ENCODE measurements at places on chromosomes 12 and 14. TPM values are rescaled to one million over a fixed set of nuclear protein-coding genes. Genes with fewer than 3 reads are reported as not detected.

KLRC2 gene
- 0.37 TPM for total RNA-seq

KRT2 gene
- total RNA-seq = not detected

SP1 gene
- 60.5 TPM for total RNA-seq

PPP1CC gene
- 203 TPM for total RNA-seq

CLBA1 gene
- 4.7 TPM for total RNA-seq

OVCH1 gene
- 0.37 TPM for total RNA-seq

KIF5A gene
- total RNA-seq = 1.5 TPM

TAS2R42 gene
- total RNA-seq = not detected

SLCO1A2 gene
- total RNA-seq = not detected

- DNase-seq = no peak
These were observed 481.4 kb upstream of the TMEM132C start for GRCh38 chr12:127785540-127785939.

GRCh38 chr12:1644534-1645438 is 15.8 kb downstream of the WNT5B start:
- DNase-seq = peak; percentile 80

DNA sequence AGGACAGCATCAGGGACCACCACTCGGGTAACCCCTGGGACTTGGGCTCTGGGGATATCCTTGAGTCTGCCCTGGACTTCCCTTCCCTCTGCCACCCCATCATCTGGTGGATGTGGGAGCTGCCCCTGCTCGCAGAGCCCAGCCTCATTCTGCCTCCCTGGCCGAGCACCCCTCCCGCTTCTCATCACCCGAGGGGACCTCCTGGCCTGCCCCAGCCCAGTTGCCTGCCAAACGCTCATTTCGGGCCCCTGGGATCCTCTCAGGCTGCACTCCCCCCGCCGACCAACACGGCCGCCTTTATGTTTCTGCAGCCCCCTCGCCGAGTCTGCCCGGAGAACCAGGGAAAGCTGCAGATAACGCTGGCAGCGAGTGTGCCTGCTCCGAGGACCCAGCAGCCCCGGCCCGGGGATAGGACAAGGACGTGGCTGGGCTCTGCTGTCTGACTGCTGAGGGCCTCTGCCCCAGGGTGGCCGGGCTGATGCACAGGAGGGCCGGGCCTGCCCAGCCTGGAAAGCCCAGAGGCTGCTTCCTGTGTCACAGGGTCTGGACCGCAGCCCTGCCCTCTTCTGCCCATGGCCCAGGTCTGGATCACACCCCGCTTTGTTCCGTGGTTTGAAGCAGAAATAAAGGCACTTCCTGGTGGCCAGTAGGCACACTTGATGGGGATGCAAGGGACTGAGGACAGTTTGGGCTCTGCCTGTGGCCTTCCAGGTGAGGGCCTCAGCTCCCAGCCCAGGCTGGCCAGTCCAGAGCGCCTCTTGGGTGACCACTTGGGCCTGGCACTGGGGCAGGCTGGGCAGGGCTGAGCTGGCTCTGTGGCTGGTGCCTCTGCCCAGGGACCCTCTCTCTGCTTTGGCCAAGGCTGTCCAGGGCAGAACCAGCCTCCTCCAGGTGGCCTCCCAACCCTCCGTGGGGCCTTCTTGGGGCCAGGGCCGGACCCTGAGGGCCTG is 4.9 kb upstream of the EXOC3L4 start:
- DNase-seq = no peak

DNA sequence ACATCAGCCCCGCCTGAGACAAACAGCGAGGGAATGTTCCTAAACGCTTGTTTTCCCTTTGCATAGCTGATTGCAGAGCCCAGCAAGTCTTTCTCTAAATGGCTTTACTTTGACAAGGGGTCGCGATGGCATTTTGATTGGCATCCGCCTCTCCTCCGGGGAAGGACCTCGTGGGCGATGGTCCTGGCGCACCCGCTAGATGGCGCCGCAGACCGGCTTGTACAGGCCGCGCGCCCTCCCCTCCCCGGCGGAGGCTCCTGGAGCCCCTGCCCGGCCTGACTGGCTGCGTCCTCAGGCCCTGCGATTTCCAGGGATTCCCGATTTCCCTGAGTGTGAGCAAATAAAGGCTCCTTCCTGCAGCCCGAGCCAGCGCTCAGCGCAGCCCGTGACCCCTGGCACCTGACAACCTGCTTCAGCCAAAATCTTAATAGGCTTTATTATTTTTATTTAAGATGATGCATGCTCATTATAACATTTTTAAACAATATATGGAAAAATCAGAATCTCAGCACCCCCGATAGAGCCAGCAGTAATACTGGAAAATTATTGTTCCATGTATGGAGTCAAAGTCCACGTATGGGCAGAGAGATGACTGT is 468.3 kb downstream of the AACS start:
- DNase-seq = no peak

- no peak for DNase-seq
These were observed 4.2 kb downstream of the KRT82 start for GRCh38 chr12:52401926-52402325.

- DNase-seq = peak; percentile 7
These were observed 154.3 kb downstream of the TMX1 start for GRCh38 chr14:51394384-51394783.

DNA sequence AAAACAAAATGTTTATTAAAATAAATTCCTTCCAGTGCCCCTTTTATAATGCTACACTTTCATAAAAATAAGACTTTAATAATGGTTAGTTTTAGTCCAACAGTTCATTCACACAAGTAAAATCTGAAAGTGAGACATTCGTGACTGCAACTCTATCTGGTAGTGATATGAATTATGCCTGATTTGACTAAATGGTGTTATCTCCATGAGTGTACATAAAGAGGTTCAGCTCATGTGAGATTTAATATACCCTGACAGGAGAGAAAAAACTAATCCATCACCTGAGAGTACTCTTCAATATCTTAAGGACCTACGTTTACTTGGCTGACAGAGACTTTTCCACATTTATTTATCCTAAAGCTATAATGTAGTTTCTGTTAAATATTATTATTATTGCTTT is 34.0 kb downstream of the ERO1A start:
- DNase-seq = no peak

- DNase-seq = no peak
These were observed 432.9 kb downstream of the ZFP36L1 start for GRCh38 chr14:68359837-68360552.

DNA sequence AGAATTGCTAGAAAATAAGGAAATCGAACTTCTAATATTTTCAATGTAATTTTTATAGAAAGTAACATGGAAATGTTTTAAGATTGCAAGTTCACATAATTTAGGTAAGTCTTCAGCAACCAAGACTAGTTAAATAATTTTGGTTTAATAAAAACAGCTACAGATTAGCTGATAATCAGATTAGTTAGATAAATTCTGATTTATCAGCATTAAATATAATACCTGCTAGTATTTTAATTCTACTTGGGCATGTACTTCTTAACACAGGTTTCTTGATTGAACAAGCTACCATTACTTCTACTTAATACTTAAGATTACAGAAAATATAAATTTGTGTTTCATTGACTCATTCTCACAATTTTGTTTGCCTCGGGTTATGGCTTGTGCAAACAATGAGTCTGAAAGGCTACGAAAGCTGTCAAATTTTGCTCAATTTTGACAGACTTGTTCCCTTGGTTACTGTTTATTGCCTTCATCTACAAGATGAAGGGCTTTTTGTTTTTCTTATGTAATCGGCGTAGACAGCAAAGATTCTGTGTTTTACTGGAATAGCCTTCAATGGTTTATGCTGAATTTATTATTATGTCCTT is 116.1 kb upstream of the NUDT4 start:
- no peak for DNase-seq

GRCh38 chr12:111248236-111249017 is 120.5 kb downstream of the PHETA1 start:
- DNase-seq = no peak

GRCh38 chr14:21056520-21057163 is 980 bp upstream of the RNASE8 start:
- DNase-seq = no peak

- DNase-seq = no peak
These were observed 1.2 kb downstream of the ATP6V0A2 start for GRCh38 chr12:123713398-123713797.

DNA sequence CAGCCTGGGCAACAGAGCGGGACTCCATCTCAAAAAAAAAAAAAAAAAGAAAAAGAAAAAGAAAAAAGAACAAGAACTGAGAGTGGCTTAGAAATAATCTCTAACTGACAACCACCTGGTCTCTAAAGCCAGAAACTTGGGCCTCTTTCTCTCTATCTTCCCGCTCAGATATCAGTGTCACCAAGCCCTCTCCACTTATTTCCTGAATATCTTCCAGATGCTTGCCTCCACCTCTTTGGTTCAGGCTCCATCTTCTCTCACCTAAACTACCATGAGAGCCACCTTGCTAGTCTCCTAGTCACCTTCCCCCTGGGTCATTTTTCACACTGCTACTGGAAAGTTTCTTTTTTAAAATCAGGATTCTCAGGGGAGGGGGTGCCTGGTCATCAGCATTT is 1.8 kb upstream of the TM9SF1 start:
- no peak for DNase-seq

DNA sequence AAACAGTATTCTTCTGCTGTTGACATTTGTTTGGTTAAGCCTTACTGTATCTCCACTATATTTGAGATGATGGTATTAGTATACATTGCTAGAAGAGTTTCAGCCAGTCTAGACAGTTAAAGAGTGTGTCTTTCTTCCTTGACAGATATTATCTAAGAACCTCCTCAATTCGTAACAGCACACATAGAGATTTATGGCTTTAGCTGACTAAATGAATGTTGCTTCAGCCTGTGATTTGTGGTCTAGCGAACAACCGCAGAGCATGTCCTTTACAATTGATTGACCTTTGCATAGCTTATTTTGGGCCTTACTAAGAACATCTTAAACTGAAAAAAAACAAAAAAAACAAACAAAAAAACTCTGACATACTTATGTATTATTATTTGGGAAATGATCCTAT is 122.2 kb downstream of the DAAM1 start:
- DNase-seq = no peak

DNA sequence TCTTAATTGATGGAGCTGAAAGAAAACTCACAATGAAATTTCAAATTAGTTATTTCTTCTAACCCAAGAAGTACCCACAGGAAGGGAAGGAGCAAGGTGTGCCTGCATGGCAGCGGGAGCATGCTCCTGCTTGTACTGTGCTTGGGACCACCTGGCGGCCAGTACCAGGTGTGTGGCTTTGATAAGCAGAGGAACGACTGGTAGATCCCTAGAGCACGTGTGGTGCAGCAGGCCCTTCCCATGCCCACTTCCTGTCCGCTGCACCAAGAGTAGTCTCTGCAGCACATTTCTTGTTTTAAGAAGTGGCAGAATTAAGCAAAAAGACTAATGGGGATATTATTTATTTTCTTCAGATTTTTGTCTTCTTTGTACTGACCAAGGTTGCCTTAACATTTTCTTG is 122.3 kb upstream of the ATF1 start:
- no peak for DNase-seq

DNA sequence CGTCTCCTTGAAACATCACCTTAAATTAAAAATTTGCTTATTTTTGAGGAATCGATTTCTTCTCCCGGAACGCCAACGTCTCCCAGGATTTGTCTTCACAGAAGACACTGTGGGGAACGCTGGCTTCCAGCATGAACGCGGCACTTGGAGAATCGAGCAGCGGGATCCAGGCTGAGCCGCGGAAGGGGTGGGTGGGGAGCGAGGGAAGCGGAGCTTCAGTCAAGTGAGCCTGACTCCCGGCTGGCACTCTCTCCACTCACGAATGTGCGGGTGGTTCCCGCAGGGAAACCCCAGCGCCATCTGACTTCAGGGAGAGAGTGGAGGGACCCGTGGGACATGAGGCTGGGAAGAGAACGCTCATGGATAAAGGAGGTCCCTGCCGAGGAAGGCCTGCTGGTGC is 506.0 kb upstream of the TMEM132C start:
- no peak for DNase-seq

DNA sequence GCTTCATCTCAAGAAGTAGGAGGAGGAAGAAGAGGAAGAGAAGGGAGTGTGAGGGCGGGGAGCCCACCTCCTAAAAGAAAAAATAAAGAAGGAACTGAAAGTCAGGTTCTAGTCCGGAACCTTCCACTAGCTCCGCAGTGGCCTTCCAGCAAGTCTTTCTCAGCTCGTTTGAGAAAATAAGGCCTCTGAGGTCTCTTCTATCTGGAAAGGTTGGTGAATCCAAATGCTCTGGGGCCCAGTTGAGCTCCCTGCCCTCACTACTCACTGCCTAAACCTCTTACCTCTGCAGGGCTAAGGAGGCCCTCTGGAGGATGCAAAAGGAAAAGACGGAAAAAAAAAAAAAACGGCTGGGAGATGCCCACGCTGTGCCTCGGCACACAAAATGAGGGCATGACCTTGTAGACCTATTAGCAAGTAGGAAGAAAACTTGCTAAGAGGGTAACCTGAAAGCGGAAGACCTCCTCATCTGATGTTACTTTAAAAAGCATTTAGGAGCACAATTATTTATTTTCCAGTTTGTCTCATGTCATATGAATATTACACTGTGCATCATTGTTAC is 35.9 kb downstream of the FBLN5 start:
- no peak for DNase-seq

GRCh38 chr12:107736914-107737313 is 24.0 kb downstream of the PRDM4 start:
- no peak for DNase-seq

GRCh38 chr14:99323603-99324185 is 51.7 kb upstream of the BCL11B start:
- DNase-seq = no peak

DNA sequence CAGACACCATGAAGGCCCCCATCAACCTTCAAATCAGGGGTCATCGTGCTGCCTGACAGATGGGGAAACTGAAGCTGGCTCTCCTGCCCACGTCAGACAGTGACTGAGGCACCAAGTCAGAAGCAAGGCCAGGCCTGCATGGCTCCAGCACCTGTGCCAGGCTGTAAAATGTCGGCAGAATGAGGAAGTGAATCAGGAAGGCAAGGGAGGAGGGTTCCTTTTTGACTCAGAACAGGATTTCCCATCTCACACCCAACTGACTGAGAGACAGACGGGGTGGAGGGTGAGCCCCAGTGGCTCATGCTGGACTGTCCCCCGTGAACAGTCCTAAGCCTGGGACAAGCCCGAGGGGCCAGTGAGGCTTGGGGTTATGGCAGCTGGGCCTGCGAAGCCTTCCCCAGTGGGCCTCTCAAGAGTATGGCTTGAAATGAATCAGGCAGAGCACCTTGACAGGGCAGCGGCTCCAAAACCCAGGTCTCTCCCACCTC is 20.9 kb downstream of the SYNE3 start:
- no peak for DNase-seq

DNA sequence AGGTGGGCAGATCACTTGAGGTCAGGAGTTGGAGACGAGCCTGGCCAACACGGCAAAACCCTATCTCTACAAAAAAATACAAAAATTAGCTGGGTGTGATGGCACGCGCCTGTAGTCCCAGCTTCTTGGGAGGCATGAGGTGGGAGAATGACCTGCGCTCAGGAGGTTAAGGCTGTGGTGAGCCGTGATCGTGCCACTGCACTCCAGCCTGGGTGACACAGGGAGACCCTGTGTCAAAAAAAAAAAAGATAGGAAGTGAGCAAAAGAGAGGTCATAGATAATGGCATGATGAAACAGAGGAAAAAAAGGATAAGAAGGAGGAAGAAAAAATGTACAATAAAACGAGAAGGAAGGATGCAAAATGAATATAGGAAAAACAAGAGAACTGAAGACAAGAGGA is 159.5 kb downstream of the ETV6 start:
- DNase-seq = no peak

GRCh38 chr12:18383203-18383602 is 121.9 kb downstream of the PIK3C2G start:
- DNase-seq = peak; percentile 40

- DNase-seq = no peak
These were observed 125.0 kb upstream of the CCND2 start for GRCh38 chr12:4148418-4149056.

- no peak for DNase-seq
These were observed 327.5 kb upstream of the RTL1 start for GRCh38 chr14:101230851-101231550.

GRCh38 chr14:67522270-67522669 is 10.8 kb upstream of the PLEKHH1 start:
- DNase-seq = no peak

Data from urinary bladder (tissue), 4 donors.